Activated CD4-positive, alpha-beta T cell treated with anti-CD3 and anti-CD28 coated beads, Interleukin-2, amount 10 ng/mL, durations not matched to agents 7 days and 5 days (primary cell): ENCODE measurements at places on chromosomes 1 and 21.

- H3K4me3 ChIP-seq = no peak overlapping the region
- H3K27me3 ChIP-seq = no peaks in the 10 kb centered on the region
- H3K27ac ChIP-seq = peak overlapping the region; percentile 10
- peak; percentile 39 for DNase-seq
- H3K36me3 ChIP-seq = peaks cover 64% of the 10 kb centered on the region
- peaks cover 27% of the 10 kb centered on the region for H3K4me1 ChIP-seq
Measured at GRCh38 chr1:223776075-223776814, 63.9 kb downstream of the CAPN2 start.

DNA sequence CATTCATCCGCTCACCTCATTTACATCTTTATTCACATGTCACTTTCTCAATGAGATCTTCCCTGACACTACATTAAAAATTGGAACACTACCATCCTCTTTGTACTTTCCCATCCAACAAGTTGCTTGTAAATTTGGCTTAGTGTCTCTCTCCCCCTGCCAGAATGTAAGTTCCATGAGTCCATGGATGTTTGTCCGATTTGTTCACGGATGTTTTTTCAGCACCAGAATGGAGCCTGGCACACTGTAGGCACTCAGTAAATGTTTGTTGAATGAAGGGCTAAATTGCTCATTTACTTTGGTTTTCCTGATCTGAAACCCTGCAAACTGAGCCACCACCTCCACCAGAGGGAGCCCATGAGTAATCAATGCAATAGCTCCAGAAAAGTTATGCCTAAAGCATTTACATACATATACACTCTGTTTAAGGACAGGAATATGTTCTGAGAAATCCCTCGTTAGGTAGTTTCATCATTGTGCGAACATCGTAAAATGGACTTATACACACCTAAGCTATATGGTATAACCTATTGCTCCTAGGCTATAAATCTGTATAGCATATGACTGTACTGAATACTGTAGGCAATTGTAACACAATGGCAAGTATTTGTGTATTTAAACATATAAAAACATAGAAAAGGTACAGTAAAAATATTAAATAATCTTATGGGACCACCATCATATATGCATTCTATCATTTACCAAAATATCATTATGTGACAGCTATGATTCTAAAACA lies 2.8 kb upstream of the EYA3 start:
- peak; percentile 83 for DNase-seq

- DNase-seq = peak; percentile 54
- H3K4me3 ChIP-seq = peak overlapping the region; percentile 78
- H3K36me3 ChIP-seq = peaks cover 2% of the 10 kb centered on the region
- peak overlapping the region; percentile 97 for H3K27ac ChIP-seq
- peaks cover 18% of the 10 kb centered on the region for H3K4me1 ChIP-seq
Measured at GRCh38 chr1:94962409-94963265, 35.7 kb upstream of the CNN3 start.

- H3K27me3 ChIP-seq = no peaks in the 10 kb centered on the region
- no peaks in the 10 kb centered on the region for H3K4me1 ChIP-seq
- H3K36me3 ChIP-seq = no peaks in the 10 kb centered on the region
- DNase-seq = no peak
- no peak overlapping the region for H3K4me3 ChIP-seq
- no peak overlapping the region for H3K27ac ChIP-seq
Measured at GRCh38 chr21:36783612-36784374, 84.9 kb downstream of the SIM2 start.

DNA sequence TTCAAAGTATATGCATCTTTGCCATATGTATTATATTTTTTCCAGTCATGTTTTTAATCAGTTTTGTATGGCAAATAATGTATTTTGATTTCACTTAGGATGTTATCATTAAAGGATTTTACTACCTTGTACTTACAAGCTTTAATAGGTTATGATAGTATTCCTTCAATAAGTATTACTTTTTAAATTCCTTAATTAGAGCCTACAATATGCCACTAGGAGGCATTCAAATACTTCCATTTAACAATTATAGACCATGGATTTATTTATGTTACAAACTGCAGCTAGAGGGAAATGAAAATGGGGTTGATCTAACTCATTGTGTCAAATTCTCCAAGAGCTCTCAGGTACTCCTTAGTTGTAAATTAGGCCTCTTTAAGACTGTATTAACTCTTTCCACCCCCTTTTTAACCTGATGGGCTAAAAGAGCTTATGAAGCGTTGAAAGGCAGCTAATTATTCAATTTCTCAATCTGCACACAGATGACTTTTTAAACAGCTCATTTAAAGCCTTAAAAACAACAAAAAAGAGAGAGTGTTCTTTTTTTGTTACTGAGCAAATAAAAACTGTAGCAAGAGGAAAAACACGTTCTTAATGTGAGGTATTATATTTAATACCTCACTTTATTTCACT lies 156.2 kb downstream of the DENND1B start:
- no peaks in the 10 kb centered on the region for H3K4me1 ChIP-seq
- no peaks in the 10 kb centered on the region for H3K36me3 ChIP-seq
- H3K27me3 ChIP-seq = no peaks in the 10 kb centered on the region
- H3K4me3 ChIP-seq = no peak overlapping the region

DNA sequence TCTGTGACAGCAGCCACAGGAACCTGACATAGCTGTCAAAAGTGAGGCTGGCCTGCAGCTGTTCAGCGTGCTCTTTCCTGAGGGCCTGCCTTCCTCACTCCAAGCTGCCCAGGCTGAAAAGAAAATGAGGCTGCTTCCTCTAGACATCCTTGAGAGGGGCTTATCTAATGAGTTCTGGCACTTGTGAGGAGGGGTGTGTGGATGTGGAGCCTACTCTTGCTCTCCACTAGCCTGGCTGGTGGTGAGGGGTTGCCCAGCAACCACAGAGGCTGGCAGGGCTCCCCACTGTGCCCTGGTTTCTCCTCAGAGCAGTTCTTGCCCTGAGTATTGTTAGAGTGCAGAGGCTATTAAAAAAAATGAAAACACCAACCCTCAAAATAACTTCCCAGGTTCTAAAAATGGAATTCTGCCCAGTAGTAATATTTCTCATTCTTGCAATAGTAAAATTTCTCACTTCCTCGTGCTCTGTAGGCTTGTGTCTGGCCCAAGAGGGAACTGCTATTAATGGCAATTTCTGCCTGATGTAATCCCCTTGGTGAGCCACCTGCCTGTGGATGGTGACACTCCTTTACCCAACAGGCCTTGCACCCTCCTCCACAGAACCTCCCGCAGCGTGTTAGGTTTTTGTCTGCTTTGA lies 52.6 kb upstream of the EPS8L3 start:
- peaks cover 3% of the 10 kb centered on the region for H3K36me3 ChIP-seq
- no peak for DNase-seq
- H3K27me3 ChIP-seq = peaks cover 3% of the 10 kb centered on the region
- peaks cover 19% of the 10 kb centered on the region for H3K4me1 ChIP-seq
- H3K4me3 ChIP-seq = no peak overlapping the region
- no peak overlapping the region for H3K27ac ChIP-seq

DNA sequence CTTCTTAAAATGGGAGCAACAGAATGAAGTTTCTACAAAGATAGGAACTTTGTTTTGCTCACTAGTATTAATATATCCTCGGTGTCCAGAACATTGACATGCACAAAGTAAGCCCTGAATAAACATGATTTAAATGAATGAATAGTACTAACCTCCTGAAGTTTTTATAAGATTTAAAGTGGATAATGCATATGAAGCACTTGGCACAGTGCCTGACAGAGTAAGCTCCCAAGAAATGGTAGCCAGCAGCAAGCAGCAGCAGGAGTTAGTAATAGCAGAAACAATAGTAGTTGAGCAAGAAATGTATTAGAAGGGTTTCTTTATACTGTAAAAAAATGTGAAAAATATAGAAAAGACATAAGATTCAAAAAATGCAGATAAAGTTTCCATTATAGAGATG lies 258.1 kb upstream of the C1orf87 start:
- H3K4me3 ChIP-seq = no peak overlapping the region
- no peak overlapping the region for H3K27ac ChIP-seq
- no peaks in the 10 kb centered on the region for H3K27me3 ChIP-seq
- no peaks in the 10 kb centered on the region for H3K36me3 ChIP-seq

GRCh38 chr1:16615253-16616252 lies 2.2 kb upstream of the NBPF1 start:
- no peaks in the 10 kb centered on the region for H3K36me3 ChIP-seq
- no peaks in the 10 kb centered on the region for H3K27me3 ChIP-seq
- peak; percentile 7 for DNase-seq
- H3K4me3 ChIP-seq = no peak overlapping the region

DNA sequence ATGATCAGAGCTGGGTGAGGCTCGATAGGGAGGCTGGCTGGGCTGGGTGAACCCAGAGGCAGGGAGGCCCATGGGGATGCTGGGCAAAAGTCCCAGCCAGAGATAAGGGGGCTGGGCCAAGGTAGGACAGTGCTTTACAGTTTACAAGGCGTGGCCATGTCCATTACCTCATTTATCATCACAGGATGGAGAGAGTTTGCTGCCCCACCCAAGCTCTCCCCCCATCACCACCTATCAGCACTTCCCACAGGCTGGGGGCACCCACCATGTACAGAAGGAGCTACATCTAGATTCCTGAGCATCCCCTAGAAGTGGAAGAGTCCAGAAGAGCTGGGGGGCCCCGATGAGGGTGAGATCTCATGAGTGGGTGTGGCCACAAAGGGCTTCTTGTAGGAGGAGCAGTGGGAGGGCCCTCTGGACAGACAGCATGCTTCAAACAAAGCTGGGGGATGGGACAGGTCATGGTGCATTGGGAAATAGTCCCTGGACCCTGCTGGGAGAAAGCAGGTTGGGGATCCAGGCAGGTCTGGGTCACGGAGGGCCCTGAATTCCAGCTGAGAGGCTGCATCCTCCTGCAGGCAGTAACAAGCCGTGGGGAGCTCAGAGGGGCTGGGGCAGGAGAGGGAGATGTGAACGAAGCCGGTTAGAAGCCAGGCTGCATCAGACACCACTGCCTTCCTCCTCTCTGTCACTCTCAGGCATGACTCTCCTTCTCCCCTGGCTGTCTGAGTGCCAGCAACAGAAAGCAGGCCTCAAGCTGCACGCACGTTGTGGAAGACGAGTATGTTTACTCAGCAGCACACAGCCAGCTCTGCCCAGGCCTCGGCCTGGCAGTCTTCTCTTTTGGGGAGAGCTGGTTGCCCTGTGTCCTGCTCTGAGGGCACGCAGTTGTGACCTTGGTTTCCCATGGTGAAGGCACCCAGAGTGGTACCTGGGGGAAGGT lies 202.3 kb downstream of the HIVEP3 start:
- no peaks in the 10 kb centered on the region for H3K36me3 ChIP-seq
- H3K27ac ChIP-seq = peak overlapping the region; percentile 21
- H3K4me1 ChIP-seq = peaks cover 25% of the 10 kb centered on the region
- no peaks in the 10 kb centered on the region for H3K27me3 ChIP-seq

DNA sequence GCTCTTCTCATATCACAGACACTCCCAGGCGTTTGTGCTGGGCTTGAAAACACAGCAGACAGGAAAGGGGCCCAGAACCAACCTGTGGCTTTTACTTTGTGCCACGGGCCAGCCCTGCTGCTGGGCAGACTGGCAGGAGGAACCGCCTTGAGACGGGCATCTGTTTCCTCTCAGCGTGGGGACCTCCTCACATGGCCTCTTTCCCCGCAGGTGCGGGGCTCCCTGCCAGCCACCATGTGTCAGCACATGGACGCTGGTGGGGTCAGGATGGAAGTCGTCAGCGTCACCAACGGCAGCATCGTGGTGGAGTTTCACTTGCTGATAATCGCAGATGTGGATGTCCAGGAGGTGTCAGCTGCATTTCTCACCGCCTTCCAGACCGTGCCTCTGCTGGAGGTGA lies 47.8 kb downstream of the UMODL1 start:
- peaks cover 51% of the 10 kb centered on the region for H3K4me1 ChIP-seq
- no peak overlapping the region for H3K4me3 ChIP-seq
- H3K27ac ChIP-seq = no peak overlapping the region
- peak; percentile 31 for DNase-seq

DNA sequence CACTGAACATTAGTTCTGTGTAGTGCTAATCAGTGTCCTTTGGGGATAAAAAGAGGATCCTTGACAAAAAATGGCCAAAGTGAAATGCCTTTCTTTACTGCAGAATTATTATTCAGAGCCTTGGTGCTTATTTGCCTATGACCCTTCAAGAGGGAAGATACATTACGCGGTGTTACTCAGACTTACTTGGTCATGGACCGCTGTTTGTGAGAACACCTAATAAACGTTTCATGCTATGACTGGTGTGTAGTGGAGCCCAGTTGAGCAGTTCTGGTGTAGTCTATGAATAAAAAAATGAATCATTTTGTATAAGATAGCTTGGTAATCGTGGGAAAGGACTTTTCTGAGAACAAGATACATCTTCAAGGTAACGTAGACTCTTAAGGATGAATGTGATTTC lies 8.3 kb downstream of the NFYC start:
- no peaks in the 10 kb centered on the region for H3K27me3 ChIP-seq
- H3K4me1 ChIP-seq = peaks cover 67% of the 10 kb centered on the region
- DNase-seq = no peak
- no peak overlapping the region for H3K4me3 ChIP-seq
- H3K27ac ChIP-seq = no peak overlapping the region

- H3K27ac ChIP-seq = no peak overlapping the region
- no peaks in the 10 kb centered on the region for H3K4me1 ChIP-seq
- no peak for DNase-seq
- H3K4me3 ChIP-seq = no peak overlapping the region
Measured at GRCh38 chr1:113530021-113530420, 139.7 kb downstream of the MAGI3 start.

GRCh38 chr1:27126391-27126790 lies 28.5 kb downstream of the SLC9A1 start:
- peaks cover 8% of the 10 kb centered on the region for H3K36me3 ChIP-seq
- H3K27me3 ChIP-seq = no peaks in the 10 kb centered on the region
- DNase-seq = no peak
- H3K4me3 ChIP-seq = no peak overlapping the region
- no peak overlapping the region for H3K27ac ChIP-seq

- no peaks in the 10 kb centered on the region for H3K27me3 ChIP-seq
Measured at GRCh38 chr1:19448491-19449439, 36.6 kb downstream of the CAPZB start.

DNA sequence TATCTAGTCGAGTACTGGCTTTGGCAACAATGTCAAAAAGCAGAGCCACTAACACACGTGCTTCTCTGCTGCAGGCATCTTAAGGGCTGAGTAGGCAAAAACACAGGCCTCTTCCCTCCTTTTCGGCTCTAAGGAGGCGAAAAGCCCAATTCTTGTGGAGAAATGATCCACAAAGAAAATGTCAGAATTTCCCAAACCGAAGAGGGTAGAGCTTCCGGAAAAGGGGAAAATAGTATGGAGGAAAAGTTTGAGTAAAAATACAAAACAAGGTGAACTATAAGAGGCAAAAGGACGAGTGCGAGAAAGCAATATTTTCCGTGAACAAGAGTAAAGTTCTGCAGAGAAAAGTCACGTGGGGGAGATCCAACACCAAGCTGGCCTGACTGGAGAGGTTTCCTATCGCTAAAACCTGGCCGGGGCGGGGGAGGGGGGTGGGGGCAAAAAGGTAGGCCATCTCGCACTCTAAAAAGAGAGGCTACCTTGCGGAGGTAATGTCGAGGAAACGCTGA lies 551 bp downstream of the ZRANB2 start:
- peaks cover 29% of the 10 kb centered on the region for H3K36me3 ChIP-seq
- H3K4me3 ChIP-seq = peak overlapping the region; percentile 99
- peak overlapping the region; percentile 99 for H3K27ac ChIP-seq
- peaks cover 35% of the 10 kb centered on the region for H3K4me1 ChIP-seq

- H3K36me3 ChIP-seq = peaks cover 12% of the 10 kb centered on the region
- DNase-seq = no peak
- no peak overlapping the region for H3K27ac ChIP-seq
- H3K27me3 ChIP-seq = no peaks in the 10 kb centered on the region
- H3K4me1 ChIP-seq = peaks cover 25% of the 10 kb centered on the region
- no peak overlapping the region for H3K4me3 ChIP-seq
Measured at GRCh38 chr1:203858055-203858454, 3.3 kb upstream of the SNRPE start.
